ENCODE measurements at places on chromosomes 11 and 22. TPM values are rescaled to one million over a fixed set of nuclear protein-coding genes. Genes with fewer than 3 reads are reported as not detected.

Gene SLC22A9
- total RNA-seq, result not detected

Gene OTUB1
- 42.8 TPM for total RNA-seq

Gene PDGFB
- under 0.01 TPM for total RNA-seq

Gene PATE2
- total RNA-seq, result not detected

Gene MS4A6A
- total RNA-seq, result not detected

Gene SLC22A8
- not detected for total RNA-seq

Gene RFPL1
- total RNA-seq, result not detected

Gene CCDC87
- 0.32 TPM for total RNA-seq

Gene EI24
- total RNA-seq, result 99.6 TPM

Gene SCARF2
- total RNA-seq, result 72.7 TPM

Gene GAL
- 0.59 TPM for total RNA-seq

Gene KDELR3
- 218 TPM for total RNA-seq

Gene IGF2
- total RNA-seq, result 1.5 TPM

Gene MS4A1
- total RNA-seq, result not detected

Gene KCTD14
- 0.42 TPM for total RNA-seq

Gene FADD
- total RNA-seq, result 47.7 TPM

Gene CSNK2A3
- total RNA-seq, result 2.1 TPM

Gene E2F8
- 0.92 TPM for total RNA-seq

Gene ACTN3
- total RNA-seq, result 0.09 TPM

Gene OR52I1
- total RNA-seq, result not detected

Gene SLC25A18
- not detected for total RNA-seq

Gene CCDC88B
- total RNA-seq, result 1.3 TPM

Gene ACR
- not detected for total RNA-seq

Gene SYT7
- 0.59 TPM for total RNA-seq

Gene C22orf31
- not detected for total RNA-seq

Gene P2RX6
- total RNA-seq, result 4.5 TPM

Gene CD3E
- not detected for total RNA-seq

Gene ABCG4
- total RNA-seq, result 0.32 TPM

Gene ART1
- not detected for total RNA-seq

Measured in smooth muscle cell of the umbilical artery (primary cell).